Esophagus squamous epithelium (tissue), 5 donors: ENCODE measurements at places on chromosomes 13 and 19.

DNA sequence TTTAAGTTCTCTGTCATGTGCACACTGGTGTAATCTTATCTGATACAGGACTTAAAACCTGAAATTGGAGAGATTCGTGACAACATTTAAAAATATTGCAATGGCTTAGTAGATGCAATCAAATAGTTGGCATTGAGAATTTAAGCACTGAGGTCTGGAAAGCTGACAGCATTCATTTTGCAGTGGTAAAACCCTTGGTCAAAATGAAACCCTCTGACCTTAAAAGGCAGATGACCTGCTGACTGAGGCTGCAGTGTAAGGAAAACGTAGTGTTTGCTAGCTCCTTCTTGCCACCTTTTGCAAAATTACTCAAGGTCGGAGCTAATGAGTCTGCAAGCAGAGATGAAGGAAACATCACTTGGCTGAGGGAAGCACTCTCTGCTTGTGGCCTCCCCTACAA lies 150.6 kb downstream of the KCTD12 start:
- no peak for DNase-seq

DNA sequence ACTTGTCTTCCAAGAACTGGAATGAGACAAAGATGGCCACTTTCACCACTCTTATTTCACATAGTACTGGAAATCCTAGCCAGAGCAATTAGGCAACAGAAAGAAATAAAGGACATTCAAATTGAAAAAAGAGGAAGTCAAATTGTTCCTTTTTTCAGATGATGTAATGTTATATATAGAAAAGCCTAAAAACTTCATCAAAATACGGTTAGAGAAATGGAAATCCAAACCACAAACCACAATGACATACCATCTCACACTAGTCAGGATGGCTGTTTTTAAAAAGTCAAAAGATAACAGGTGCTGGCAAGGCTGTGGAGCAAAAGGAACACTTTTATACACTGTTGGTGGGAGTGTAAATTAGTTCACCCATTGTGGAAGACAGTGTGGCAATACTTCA lies 113.3 kb upstream of the SPRY2 start:
- no peak for DNase-seq

DNA sequence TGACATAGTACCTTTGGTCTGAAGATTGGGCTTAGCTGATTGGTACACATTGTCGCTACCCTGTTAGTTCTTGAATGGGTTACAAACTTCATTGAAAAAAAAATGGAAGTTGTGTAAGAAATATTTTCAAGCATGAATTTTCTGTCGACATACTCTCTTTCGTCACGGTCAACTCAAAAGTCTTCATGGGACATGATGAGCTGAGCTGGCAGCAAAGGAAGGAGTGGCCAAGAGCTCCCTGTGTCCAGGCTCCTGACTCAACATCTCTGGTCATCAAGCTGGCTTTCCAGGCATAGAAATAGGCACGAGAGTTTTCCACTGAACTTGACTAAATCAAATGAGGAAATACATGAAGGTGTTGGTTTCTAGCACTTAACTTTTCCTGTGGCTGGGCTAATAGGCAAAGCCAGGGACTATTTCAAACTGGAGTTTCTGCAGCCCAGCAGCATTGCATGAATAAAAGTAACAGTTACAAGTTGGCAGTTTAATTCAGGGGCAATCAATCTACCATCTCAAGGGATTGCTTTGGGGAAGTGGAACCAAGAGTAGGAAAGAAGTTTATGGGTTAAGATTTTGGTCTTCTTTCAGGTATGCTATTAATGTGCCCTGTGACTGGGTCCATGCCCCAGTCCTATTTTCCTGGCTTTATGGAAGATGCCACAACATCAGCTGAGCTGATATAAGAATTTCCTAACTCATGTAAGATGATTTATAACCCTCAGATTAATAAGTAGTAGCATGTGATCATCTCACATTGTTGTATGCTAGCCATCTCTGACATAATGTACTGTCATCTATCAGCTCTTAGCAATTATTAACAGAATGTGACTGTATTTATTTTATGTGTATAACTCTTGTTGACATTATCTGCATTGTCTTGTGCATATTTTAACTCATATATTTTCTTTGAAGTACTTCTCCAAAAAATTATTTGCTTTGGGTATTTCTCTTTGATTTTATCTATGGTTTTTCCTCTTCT lies 385.8 kb downstream of the DLEU7 start:
- no peak for DNase-seq

- DNase-seq, result no peak
Measured at GRCh38 chr19:33464010-33464732, 57.4 kb downstream of the PEPD start.
